HCT116 (cell line): ENCODE measurements at places on chromosomes 6 and 20.

- no peak for DNase-seq
Measured at GRCh38 chr6:154569156-154569862, 58.8 kb upstream of the CNKSR3 start.

DNA sequence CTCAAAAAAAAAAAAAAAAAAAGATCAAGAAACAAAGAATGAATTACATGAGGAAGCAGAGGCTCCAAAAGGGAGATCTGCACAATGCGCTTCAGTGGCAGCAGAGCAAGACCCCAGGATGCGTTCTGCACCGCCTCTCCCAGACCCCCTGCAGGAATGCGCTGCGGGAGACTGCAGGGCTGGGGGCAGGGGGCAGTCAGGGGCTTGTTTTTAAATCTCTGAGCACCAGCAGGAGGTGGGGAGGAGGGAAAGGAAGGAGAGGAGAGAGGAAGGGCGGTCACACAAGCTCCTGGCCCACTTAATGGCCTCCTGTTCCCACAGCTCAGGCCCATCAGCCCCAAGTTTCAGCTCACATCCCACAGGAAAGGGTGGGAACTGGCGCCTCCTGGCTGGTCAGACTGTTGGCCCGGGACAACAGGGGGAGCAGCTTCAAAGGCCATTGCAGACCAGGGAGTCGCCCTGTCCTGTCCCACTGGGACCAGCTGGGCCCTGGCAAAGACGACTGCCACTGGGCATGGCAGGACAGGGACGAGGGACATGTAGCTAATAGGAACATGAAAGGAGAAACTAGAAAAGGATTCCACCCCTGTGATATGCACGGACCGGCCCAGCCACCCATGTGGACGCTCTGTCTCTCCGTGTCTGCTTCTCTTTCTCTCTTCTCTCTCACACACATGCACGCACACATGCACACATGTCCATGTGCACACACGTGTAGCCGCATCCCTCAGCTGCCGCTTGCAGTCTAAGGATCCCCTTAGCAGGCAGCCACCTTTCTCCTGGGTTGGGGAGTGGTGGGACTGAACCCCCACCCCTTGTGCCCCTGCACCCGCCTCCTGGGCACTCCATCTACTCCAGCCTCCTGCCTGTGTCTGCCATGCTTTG, 34.7 kb downstream of the TFEB start:
- no peak for DNase-seq

GRCh38 chr6:6225885-6226529, 94.5 kb downstream of the F13A1 start:
- no peak for DNase-seq

DNA sequence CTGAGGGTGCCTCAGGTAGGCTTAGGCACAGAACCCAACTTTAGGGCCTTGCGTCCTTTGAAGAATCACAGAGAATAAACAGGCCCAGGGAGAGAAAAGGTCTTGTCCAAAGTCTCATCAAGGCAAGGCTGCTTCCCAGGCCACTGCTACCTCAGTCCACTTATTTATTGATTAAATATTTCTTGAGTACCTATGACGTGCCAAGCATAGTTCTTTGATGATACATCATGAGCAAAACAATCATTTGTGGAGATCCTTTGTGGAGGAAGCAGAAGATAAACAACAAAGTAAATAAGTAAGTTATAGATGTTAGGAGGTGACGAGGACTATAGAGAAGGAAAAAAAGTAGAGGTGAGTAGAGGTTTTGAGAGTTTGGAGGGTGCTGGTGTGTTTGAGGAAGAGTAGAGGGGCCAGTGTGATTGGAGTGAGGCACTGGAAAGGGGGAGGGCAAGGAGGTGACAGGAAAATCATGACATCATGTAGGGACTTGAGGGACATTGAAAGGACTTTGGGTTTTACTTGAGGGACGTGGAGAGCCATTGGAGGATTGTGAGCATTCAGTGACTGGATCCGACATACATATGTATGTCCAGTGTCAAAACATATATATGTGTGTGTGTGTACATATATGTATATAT, 14.1 kb upstream of the CHMP4B start:
- DNase-seq = peak; percentile 60

- DNase-seq = no peak
Measured at GRCh38 chr20:10657453-10657852, 16.3 kb downstream of the JAG1 start.

GRCh38 chr6:26571592-26572296, 25.0 kb upstream of the ABT1 start:
- peak; percentile 87 for DNase-seq

GRCh38 chr20:12815778-12816408, 192.9 kb upstream of the SPTLC3 start:
- DNase-seq = no peak

DNA sequence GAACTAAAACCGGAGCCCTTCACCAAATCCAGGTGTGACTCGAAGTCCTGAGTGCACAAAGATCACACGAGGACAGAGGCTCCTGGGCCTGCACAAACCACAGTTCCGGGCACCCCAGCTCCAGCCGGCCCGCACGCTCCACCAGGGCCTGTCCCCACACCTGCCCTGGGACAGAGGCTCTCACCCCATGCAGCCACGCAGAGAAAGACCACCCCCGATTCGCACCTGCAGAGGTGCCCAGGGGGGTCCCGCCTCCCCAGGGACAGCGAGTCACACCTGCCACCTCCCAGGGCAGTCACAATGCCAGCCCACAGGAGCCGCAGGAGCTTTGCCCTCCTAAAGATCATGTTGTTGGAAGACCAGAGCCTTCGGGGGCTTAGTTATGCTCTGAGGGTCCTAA, 25.4 kb upstream of the MRGBP start:
- no peak for DNase-seq

- DNase-seq = no peak
Measured at GRCh38 chr20:10946124-10946880, 272.5 kb upstream of the JAG1 start.

- DNase-seq = no peak
Measured at GRCh38 chr6:121925024-121925423, 474.4 kb upstream of the HSF2 start.

GRCh38 chr20:41425180-41425884, 58.7 kb upstream of the EMILIN3 start:
- DNase-seq = no peak

GRCh38 chr20:1164871-1165270, 19.9 kb downstream of the TMEM74B start:
- DNase-seq = no peak

- no peak for DNase-seq
Measured at GRCh38 chr6:30893001-30893591, 8.8 kb downstream of the DDR1 start.

DNA sequence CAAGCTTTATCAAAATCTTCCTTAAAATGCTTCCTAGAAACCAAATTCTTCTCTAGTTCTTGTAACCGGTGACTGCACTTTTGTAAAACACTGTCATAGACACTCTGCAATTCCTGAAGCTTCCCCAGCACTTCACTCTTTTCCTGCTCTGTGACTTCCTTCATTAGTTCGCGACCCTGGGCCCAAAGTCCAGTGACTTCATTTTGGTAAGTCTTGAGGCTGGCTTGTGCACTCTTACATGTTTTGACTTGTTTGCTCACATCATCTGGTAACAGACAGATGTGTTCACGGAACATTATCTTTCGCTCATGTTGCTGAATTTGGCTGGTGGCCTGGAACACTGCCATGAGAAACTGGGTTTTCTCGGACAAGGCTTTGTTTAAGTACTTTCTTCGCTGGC, 306.2 kb downstream of the SYNE1 start:
- DNase-seq = no peak

DNA sequence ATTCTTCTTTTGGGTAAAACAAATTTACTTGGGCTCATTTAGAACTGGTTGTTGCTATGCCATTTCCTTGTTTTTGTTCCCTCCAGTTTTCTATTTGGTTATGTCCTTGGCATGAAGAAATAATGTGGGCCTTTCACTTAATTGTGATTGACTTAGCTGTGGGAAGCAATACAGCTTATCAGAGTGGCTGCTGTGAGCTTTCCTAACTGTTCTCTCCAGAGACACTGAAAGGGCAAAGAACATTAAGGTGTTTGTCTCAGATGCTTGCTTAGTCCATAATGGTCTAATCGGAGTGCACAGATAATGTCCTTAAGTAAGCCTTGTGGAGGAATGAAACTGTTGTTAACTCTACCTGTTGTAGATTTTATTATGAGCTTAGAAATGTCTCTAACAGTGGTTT, 56.6 kb downstream of the SH3BGRL2 start:
- no peak for DNase-seq

- no peak for DNase-seq
Measured at GRCh38 chr20:1711826-1712601, 54.4 kb upstream of the SIRPG start.

- no peak for DNase-seq
Measured at GRCh38 chr20:64160526-64161355, 3.5 kb upstream of the MYT1 start.

GRCh38 chr6:147238164-147238563, 33.9 kb downstream of the STXBP5 start:
- no peak for DNase-seq

- peak; percentile 47 for DNase-seq
Measured at GRCh38 chr6:106997392-106998158, 23.0 kb upstream of the CD24 start.

GRCh38 chr6:44955145-44955544, 373.0 kb upstream of the RUNX2 start:
- no peak for DNase-seq

DNA sequence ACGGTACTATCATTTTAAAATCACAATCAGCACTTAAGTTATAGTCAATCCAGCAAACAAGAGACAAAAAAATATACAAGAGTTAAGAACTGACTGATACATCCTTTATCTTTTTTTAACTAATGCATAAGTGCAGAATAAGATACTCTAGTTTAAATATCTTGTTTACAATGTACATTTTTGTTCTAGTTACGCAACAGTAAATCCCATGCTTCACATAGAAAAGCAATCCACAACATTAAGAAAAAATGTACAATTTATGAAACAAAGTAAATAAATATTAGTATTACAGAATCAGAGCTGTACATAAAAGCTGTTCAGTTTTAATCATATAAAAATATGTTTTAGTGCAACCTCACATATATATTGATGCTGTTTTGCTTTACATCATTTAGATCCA, 192.6 kb downstream of the HIVEP2 start:
- DNase-seq = no peak

DNA sequence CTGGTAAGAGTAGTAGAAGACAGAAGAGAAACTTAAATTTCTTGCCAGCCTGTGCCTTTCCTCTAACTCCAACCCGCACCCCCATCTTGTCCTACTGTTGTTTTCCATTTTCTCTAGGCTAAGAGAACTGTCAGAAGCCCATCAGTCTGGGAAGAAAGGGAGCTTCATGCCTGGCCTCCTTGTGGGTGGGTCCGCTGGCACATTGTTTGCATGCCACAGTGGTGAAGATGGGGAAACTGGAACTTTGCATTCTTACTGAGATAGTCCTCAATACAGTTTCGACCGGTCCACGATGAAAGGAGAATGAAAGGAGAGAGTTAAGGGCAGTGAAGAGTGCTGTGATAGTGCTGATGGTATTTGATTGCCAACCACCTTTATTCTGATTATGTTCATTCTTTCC, 103.1 kb downstream of the TCP11 start:
- DNase-seq = no peak

DNA sequence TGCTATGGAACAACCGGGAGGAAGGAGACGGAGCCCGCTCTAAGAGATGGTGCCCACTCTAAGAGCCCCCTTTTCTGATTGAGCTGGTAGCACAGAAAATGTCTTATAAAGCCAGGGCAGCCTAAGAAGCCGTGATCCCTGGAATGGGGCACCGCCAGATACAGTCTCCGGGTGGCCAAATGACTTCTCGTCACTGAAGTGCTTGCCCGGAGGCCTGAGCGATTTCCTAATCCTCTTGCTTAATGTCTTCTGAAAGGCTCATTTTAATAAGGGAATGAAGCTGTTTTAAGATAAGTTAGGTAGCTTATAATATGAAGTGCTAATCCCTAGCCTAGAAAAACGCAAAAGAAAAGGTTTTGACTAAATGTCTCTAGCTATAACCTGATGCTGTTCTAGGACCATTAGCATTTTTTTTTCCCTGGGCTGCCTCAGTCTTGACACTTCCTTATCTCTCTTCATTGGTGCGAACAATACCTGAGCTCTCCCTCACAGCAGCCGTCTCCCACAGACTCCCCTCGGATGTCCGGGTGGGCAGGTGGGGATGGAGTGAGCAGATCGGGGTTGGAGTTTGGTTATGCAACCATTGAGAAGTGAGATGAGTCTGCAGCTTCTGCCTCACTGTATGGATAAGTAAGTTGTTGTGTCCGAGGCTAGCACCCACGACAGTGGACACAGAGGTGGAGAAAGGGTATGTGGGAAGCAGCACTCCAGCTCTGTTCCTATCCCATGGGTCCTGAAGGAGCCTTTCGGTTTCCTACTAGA, 559.4 kb upstream of the AGPAT4 start:
- DNase-seq = no peak

GRCh38 chr6:26421259-26422144, 18.8 kb upstream of the BTN3A3 start:
- DNase-seq = peak; percentile 86

DNA sequence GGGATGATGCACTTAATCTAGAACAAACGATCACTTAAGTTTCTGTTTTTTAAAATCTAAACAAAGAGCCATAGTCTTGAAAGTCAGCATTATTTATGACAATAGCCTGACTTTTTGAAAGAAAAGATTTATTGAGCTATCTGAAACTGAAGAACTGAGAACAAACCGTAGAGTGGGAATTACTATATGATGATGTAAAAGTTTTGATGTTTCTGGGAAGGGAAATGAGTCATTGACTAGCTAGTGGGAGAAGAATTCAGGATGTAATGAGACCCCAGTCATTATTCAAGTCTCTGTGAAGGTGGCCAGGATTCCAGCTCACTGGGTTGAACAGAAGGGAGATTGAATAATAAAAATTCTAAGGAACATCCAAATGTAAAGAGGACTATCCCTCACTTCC, 83.4 kb upstream of the FABP7 start:
- peak; percentile 77 for DNase-seq

GRCh38 chr6:11869672-11870340, 91.2 kb upstream of the ADTRP start:
- no peak for DNase-seq

DNA sequence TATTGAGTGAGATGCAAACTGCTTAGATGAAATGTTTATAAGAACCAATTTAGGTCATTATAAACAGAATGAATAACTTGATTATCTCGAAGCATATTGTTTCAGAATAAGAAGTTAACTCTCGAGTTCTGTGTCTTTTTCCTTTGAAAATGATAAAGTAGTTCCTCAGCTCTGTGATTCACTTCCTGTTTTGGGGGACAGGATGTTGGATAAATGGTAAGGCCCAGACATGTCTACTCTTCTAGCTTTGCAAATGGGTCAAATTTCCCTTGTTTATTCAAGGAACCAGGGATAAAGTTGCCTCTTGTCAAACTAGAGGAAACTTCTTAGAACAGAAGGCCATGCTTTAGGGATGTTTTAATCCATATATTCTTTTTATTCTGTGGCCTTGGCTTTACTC, 246.9 kb downstream of the SOX4 start:
- DNase-seq = no peak

DNA sequence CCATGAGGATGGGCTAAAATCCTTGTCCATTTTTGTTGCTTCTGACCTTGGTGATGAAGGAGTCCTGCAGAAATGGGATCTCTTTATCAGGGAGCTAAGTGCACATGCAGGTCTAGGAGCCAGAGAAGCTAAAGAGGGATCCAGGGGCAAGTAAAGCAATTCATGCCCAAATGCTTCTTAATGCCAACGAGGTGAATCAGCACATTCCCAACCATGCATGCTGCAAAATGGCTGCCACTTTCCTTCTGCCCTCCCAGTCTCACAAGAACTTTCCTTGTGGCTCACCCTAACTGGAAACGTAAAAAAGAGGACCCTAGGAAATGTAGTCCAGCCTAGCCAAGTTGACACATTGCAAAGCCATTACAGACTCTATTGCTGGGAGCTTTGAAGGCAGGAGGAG, 298.4 kb downstream of the MAFB start:
- no peak for DNase-seq

- DNase-seq = no peak
Measured at GRCh38 chr20:41617059-41617901, 897 bp downstream of the CHD6 start.
